Natural killer cell (primary cell): ENCODE measurements at places on chromosomes 4 and X. TPM values are rescaled to one million over a fixed set of nuclear protein-coding genes. Genes with fewer than 3 reads are reported as not detected.

GTPBP6 gene
- total RNA-seq: 62.8 TPM

TRIM75 gene
- total RNA-seq: not detected

GRCh38 chrX:30865015-30865414, 24.0 kb downstream of the TAB3 start:
- no peaks in the 10 kb centered on the region for H3K27me3 ChIP-seq
- peaks cover 4% of the 10 kb centered on the region for H3K36me3 ChIP-seq
- no peak for DNase-seq
- H3K4me1 ChIP-seq: no peaks in the 10 kb centered on the region
- no peak overlapping the region for H3K4me3 ChIP-seq
- no peak overlapping the region for H3K27ac ChIP-seq

APLN gene
- 0.07 TPM for total RNA-seq

GRCh38 chr4:23889814-23890341, at the start of gene PPARGC1A:
TSS of gene PPARGC1A (minus strand) at chr4:23890047. CDS start at chr4:23889957, 90 bp downstream.
- no peak for DNase-seq
- H3K27ac ChIP-seq: no peak within 1 kb of the TSS
- no peaks in the 10 kb centered on the region for H3K36me3 ChIP-seq
- no peaks in the 10 kb centered on the region for H3K4me1 ChIP-seq
- no peak within 1 kb of the TSS for H3K4me3 ChIP-seq

HEPH gene
- total RNA-seq: not detected

GRCh38 chrX:140346729-140347128, 158.1 kb downstream of the SOX3 start:
- H3K27me3 ChIP-seq: no peaks in the 10 kb centered on the region
- no peaks in the 10 kb centered on the region for H3K4me1 ChIP-seq
- DNase-seq: no peak
- no peak overlapping the region for H3K27ac ChIP-seq
- no peak overlapping the region for H3K4me3 ChIP-seq
- no peaks in the 10 kb centered on the region for H3K36me3 ChIP-seq

GRCh38 chr4:22410645-22411247, 105.1 kb downstream of the ADGRA3 start:
- no peaks in the 10 kb centered on the region for H3K4me1 ChIP-seq
- H3K27ac ChIP-seq: no peak overlapping the region
- peak; percentile 21 for DNase-seq
- H3K4me3 ChIP-seq: no peak overlapping the region
- no peaks in the 10 kb centered on the region for H3K27me3 ChIP-seq

GRCh38 chrX:150768580-150769190, 75.5 kb downstream of the MTMR1 start:
- H3K27ac ChIP-seq: no peak overlapping the region
- no peak overlapping the region for H3K4me3 ChIP-seq
- H3K4me1 ChIP-seq: peaks cover 4% of the 10 kb centered on the region
- DNase-seq: no peak

GRCh38 chrX:138866643-138867042, 155.1 kb upstream of the FGF13 start:
- no peak for DNase-seq
- no peak overlapping the region for H3K4me3 ChIP-seq
- no peaks in the 10 kb centered on the region for H3K4me1 ChIP-seq

DNA sequence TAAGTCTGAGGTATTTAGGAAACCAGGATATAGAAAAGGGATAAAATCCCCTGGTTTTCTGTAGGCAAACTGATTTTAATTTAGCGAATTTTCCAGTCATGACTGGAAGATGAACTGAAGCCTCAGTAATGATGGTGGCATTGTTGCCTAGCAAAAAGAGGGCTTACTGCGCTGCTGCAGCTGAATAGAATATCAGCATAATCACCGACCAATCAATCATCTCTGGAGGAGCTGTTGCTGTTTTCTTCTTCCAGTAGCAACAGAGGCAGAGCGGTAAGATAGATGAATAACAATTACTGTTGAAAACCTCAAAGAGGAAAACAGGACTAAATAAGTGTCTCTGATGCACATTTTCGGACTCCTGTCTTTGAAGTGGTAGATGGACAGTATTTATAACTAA, 86.2 kb downstream of the FAM133A start:
- H3K27me3 ChIP-seq: no peaks in the 10 kb centered on the region
- H3K4me3 ChIP-seq: no peak overlapping the region
- H3K36me3 ChIP-seq: no peaks in the 10 kb centered on the region
- no peaks in the 10 kb centered on the region for H3K4me1 ChIP-seq
- no peak overlapping the region for H3K27ac ChIP-seq

CENPE gene
- 6.9 TPM for total RNA-seq

DNA sequence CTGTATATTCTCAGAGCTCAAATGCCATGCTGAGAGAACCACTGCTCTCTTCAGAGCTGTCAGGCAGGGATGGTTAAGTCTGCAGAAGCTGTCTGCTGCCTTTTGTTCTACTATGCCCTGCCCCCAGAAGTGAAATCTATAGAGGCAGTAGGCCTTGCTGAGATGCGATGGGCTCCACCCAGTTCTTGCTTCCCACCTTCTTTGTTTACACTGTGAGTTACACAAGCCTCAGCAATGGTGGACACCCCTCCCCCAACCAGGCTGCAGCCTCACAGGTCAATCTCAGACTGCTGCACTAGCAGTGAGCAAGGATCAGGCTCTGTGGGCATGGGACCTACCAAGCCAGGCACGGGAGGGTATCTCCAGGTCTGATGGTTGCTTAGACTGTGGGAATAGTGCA, 271.6 kb downstream of the CENPC start:
- no peak for DNase-seq
- H3K27me3 ChIP-seq: no peaks in the 10 kb centered on the region
- no peaks in the 10 kb centered on the region for H3K4me1 ChIP-seq
- H3K4me3 ChIP-seq: no peak overlapping the region

DNA sequence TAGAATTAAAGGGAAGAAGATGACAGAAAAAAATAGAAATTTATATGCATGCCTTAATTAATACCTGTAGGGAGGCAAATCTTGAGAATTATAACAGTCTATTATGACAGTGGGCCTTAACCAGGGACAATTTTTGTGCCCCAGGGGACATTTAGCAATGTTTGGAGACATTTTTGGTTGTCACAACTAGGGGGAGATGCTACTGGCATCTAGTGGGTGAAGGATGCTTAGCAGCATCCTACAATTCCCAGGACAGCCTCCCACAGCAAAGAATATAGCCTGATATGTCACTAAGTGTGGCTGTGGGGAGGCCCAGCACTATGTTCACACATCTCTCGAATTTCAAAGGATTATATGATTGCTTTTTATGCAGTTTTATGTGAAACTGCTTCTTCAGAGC, 10.5 kb downstream of the GPR82 start:
- H3K27me3 ChIP-seq: no peaks in the 10 kb centered on the region
- no peak overlapping the region for H3K4me3 ChIP-seq
- no peak for DNase-seq
- peak overlapping the region; percentile 48 for H3K27ac ChIP-seq
- no peaks in the 10 kb centered on the region for H3K36me3 ChIP-seq

GRCh38 chr4:150256841-150257730, 178.8 kb downstream of the DCLK2 start:
- no peaks in the 10 kb centered on the region for H3K27me3 ChIP-seq
- no peaks in the 10 kb centered on the region for H3K4me1 ChIP-seq
- DNase-seq: no peak
- no peak overlapping the region for H3K4me3 ChIP-seq

ATRX gene
- 159 TPM for total RNA-seq

- H3K4me1 ChIP-seq: no peaks in the 10 kb centered on the region
- DNase-seq: no peak
- no peaks in the 10 kb centered on the region for H3K27me3 ChIP-seq
- H3K4me3 ChIP-seq: no peak overlapping the region
Observed at GRCh38 chr4:109276482-109277095, 25.9 kb downstream of the COL25A1 start.

GRCh38 chr4:71689822-71690221, 94.1 kb downstream of the GC start:
- DNase-seq: no peak
- H3K4me1 ChIP-seq: no peaks in the 10 kb centered on the region
- H3K27ac ChIP-seq: no peak overlapping the region
- no peaks in the 10 kb centered on the region for H3K36me3 ChIP-seq

RS1 gene
- total RNA-seq: not detected

IKBKG gene
- 84.1 TPM for total RNA-seq

DNA sequence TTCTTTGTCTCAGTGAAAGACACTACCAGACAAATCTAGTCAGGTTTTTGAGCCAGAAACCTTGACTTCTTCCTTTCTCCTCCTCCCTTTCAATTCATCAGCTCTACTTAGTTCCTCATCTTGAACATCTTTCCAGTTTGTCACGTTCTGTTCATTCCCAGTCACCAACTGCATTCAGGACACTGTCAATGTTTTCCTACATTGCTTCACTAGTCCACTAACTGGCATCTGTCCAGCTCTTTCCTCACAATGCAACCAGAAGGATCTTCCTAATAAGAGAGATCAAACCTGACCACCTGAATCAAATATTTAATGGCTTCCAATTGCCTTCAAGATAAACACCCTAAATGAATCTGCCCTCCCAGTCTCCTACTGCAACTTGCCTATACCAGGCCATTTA, 52.5 kb downstream of the SYNPO2 start:
- no peak for DNase-seq
- H3K36me3 ChIP-seq: no peaks in the 10 kb centered on the region
- H3K4me1 ChIP-seq: no peaks in the 10 kb centered on the region

TRMT10A gene
- 1.6 TPM for total RNA-seq

EFHC2 gene
- 8.9 TPM for total RNA-seq

MXRA5 gene
- total RNA-seq: not detected

DNA sequence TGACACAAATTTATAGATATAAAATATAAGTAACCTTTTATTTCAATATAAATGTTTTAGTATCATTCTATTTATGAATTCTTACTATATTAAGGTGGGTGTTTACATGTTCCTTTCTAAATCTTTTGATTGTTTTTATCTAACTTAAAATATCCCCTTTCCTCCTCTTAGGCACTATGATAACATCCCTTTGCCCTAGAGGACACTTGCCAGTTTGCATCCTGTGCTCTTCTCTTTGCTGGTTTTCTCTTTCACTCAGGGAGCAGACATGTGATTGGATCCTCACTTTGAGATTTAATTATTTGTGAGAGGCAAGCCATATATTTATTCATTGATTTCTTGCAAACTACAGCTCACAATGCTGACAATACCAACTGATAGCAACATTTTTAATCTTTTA, 16.2 kb downstream of the LRIT3 start:
- no peaks in the 10 kb centered on the region for H3K4me1 ChIP-seq
- no peaks in the 10 kb centered on the region for H3K27me3 ChIP-seq
- no peak overlapping the region for H3K4me3 ChIP-seq
- no peak for DNase-seq
- H3K36me3 ChIP-seq: no peaks in the 10 kb centered on the region
- H3K27ac ChIP-seq: no peak overlapping the region

GRCh38 chr4:152485726-152486276, 50.1 kb downstream of the FBXW7 start:
- no peak overlapping the region for H3K4me3 ChIP-seq
- no peak overlapping the region for H3K27ac ChIP-seq
- peak; percentile 70 for DNase-seq
- H3K4me1 ChIP-seq: no peaks in the 10 kb centered on the region
- H3K36me3 ChIP-seq: no peaks in the 10 kb centered on the region

GRCh38 chr4:8176547-8177399, 18.2 kb upstream of the ABLIM2 start:
- no peak overlapping the region for H3K4me3 ChIP-seq
- no peaks in the 10 kb centered on the region for H3K36me3 ChIP-seq
- H3K27me3 ChIP-seq: no peaks in the 10 kb centered on the region
- peaks cover 6% of the 10 kb centered on the region for H3K4me1 ChIP-seq
- H3K27ac ChIP-seq: no peak overlapping the region
- DNase-seq: peak; percentile 67

DNA sequence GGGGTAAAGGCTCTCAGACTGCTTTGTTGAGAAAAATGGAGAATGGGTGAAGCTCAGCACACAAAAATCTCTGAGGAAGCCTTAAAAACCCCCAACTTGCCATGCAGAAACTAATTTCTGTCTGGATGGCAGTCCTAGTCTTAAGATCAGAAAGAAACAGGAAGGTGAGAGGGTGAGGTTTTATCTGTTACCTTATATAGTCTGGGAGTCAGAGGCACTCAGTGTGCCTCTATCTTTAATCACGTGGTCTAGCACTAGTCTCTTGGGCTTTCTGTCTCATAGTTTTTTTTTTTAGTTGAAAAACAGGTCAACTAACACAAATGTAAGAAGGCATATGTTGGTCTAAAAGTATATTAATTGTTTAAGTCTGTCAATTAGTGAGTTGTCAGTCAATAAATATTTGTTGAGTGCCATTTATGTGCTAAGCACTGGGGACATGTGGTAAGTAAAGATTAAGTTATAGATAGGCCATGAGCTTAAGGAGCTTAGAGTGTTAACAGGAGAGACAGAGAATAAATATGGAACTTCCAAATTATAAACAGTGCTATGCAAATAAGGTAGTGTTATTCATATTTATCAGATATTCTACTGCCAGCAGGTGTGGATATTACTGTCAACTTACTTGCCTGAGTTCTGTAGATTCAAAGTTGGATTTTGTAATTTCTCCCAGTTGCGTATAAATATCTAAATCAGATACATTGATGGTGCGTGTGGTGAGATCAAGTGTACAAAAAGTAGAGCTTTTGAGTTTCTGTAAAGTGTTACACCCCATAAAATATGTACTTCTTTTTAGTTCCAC, 7.0 kb downstream of the CYBB start:
- peak overlapping the region; percentile 55 for H3K27ac ChIP-seq
- H3K27me3 ChIP-seq: no peaks in the 10 kb centered on the region
